Caki2 (cell line): ENCODE measurements at places on chromosomes 6 and 20.

GRCh38 chr6:169723991-169724493 lies 258 bp downstream of the PHF10 start:
- DNase-seq = peak; percentile 31

GRCh38 chr6:150029749-150030148 lies 4.4 kb upstream of the RAET1L start:
- DNase-seq = no peak

DNA sequence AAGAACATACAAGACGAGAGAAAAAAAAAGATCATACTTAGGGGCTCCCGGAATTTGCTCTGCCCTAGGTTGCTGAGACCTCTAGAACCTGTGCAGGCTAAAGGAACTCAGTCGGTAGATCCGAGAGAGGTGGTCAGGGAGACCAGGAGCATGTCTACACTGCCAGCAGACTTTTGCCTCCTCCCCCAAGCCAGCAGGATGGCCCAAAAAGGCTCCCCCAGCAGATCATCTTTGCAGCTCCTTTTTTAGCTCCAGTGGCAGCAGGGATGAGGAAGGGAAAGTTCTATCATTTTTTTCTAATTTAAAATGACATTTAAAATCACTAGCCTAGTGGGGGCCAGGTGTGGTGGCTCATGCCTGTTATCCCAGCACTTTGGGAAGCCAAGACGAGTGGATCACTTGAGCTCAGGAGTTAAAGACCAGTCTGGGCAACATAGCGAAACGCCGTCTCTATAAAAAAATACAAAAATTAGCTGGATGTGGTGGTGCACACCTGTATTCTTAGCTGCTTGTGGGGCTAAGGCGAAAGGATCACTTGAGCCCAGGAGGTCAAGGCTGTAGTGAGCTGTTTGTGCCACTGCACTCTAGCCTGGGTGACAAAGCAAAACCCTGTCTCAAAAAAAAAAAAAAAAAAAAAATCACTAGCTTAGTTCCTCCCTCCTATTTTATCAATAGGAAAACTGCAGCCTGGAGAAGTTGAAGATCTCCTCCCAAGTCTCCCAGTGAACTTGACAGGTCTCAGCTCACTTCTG lies 69.3 kb upstream of the MYL9 start:
- no peak for DNase-seq

- DNase-seq = no peak
Measured at GRCh38 chr6:111260570-111261298, 173.4 kb downstream of the SLC16A10 start.

DNA sequence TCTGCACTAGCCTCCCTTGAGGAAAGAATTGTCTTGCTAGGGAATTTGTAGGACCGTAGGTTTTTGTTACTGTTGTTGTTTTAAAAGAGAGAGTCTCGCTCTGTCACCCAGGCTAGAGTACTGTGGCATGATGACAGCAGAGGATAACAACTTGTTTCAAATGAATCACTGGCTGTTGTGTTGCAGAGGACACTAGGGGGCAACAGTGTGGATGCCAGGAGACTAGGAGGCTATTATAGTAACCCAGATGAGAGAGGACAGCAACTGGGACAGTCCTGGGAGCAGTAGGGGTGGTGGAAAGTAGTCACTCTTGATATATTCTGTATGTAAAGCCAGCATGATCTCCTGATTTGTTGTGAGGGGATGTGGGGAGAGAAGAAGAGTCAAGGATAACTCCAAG lies 41.8 kb upstream of the LAMA4 start:
- peak; percentile 62 for DNase-seq

- DNase-seq = peak; percentile 34
Measured at GRCh38 chr6:10146715-10147451, 268.0 kb downstream of the TFAP2A start.

DNA sequence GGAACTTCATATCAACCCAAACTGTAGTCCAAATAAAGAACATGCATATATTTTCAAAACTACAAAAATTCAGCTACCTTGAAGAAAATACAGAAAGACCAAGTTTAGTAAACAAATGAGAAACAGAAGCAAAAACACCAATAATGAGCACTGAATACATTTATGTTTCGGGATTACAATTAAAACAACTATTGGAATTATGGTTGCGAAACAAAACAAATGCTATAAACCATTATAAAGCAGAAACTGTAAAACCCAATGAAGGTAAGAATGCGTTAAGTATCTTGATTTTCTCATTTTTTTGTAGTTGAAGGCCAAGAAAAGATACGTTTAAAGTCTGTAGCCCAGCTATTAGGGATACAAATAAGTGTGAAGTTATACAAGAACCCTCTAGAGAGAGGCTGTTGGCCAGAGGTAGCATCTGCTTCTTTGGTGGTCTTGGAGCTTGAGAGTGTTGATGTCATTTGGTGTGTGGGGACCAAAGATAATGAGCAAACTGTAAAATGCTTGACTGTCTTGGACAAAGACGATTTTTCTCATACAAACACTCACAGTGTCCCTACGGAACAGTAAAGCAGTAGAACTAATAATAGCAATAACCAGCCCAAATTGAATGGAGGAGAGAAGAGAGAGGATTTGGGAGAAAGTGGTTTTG lies 111.5 kb downstream of the PRND start:
- DNase-seq = no peak

- no peak for DNase-seq
Measured at GRCh38 chr6:14674867-14675648, 557.5 kb downstream of the CD83 start.

DNA sequence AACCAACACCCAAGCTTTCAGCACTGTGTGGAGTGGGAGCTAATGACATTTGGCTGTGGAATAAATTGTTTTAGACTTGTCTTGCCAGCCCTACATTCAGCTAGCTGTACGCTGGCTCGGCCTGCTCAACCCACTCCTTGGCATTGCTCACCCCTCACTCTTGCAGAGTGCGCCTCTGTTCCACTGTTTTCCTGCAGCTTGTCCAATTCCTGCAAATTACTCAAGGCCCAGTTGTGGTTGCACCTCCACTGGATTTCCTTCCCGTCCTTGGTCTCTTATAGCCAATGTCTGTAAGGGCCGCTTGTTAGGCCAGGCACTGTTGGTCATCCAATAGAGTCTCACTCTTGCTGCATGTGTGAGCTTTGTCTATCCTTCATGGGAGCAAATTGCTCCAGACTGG lies 289.2 kb upstream of the RNF24 start:
- DNase-seq = no peak

DNA sequence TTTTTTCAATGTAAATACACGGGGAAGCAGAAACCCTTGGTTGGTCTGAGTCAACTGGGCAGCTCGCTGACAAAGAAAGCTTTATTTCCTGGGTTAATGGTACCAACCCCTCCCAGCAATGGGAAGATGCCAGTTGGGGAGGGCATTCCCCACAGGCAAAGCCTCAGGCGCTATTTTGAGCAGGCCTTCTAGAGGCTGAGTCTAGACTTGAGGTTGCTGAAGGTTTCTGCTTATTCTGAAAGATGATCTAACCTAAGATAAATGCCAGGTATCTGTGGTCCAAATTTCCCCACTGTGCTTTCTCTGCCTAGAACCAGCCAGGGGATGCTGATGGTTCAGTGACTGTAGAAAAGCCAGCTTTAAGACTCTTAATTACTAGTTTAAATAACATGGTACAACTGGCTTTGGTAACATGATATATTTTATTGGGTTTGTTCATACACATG lies 172.5 kb upstream of the JARID2 start:
- peak; percentile 45 for DNase-seq

DNA sequence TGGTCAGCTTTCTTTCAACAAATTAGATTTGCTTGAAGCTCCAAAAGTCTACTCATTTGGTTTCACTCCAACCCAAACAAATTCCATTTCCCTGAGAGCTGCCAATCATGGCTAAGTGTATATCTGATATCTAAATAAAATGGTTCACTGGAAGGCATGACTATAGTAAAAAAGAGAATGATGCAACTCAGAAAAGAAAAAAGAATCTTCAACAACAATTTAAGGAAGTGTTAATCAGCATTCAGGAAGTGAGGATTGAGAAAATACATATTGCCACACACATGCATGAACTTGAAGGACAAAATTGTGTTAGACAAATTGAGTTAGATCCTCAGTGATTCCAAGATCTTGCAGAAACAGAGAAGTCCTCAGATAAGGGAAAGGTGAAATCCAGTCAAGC lies 972.9 kb upstream of the FLRT3 start:
- DNase-seq = peak; percentile 18

DNA sequence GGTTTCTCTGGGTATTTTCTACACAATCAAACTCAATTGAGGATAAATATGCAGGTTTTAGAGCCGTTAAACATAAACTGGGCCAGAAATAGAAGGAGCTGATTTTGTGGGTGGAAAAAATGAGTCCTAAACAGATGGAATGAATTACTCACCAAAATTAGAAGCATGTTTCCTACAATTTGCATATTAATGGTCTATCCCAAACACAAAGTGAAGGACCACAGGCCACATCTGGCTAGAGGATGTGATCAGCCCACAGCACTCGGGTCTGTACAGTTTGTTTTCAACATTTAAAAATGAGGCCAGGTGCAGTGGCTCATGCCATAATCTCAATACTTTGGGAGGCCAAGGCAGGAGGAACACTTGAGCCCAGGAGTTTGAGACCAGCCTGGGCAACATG lies 296.3 kb downstream of the PREX1 start:
- no peak for DNase-seq

GRCh38 chr6:3608159-3608558 lies 143.4 kb downstream of the PXDC1 start:
- no peak for DNase-seq

GRCh38 chr6:149046164-149046821 lies 271.2 kb upstream of the TAB2 start:
- no peak for DNase-seq

GRCh38 chr6:41780551-41781365 lies at the start of gene PRICKLE4:
PRICKLE4 (plus strand) TSS chr6:41780782; CDS start chr6:41783474, 2,692 bp downstream.
- peak; percentile 36 for DNase-seq

GRCh38 chr20:60559462-60559861 lies 601.2 kb downstream of the CDH26 start:
- no peak for DNase-seq
